Cerebellum (tissue), 4 donors: ENCODE measurements at places on chromosomes 16 and 17.
A peak's percentile ranks its signal among the peaks of the same experiment; 100 is the strongest.

GRCh38 chr17:49230636-49231562 is at the start of gene PHOSPHO1:
Gene PHOSPHO1, minus strand, starts transcription at chr17:49230787. Its CDS starts 4,096 bp downstream, at chr17:49226691.
- DNase-seq: peak; percentile 96

GRCh38 chr17:2151358-2152033 is 96.6 kb downstream of the HIC1 start:
- DNase-seq: no peak

DNA sequence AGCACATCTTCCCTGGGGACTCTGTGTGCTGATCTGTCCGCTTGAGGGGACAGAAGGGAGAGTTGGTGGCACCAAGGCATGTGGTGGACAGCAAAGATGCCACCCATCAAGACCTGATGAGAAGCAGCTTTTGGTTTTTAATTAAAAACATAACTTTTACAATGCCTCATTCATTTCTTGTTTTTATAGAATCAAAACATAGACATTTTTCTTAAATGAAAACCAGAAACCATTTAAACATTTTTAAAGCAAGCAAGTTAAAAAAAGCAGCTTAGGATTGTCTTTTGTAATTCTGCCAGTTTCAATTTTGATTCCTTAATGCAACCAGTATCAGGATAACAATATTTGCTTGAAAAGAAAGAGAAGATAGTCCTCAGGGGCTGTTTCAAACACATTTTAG is 123.7 kb upstream of the AXIN2 start:
- DNase-seq: no peak

- no peak for DNase-seq
Measured at GRCh38 chr17:68534695-68535088, 22.5 kb downstream of the PRKAR1A start.

GRCh38 chr17:47276868-47277267 is 23.2 kb downstream of the ITGB3 start:
- no peak for DNase-seq

DNA sequence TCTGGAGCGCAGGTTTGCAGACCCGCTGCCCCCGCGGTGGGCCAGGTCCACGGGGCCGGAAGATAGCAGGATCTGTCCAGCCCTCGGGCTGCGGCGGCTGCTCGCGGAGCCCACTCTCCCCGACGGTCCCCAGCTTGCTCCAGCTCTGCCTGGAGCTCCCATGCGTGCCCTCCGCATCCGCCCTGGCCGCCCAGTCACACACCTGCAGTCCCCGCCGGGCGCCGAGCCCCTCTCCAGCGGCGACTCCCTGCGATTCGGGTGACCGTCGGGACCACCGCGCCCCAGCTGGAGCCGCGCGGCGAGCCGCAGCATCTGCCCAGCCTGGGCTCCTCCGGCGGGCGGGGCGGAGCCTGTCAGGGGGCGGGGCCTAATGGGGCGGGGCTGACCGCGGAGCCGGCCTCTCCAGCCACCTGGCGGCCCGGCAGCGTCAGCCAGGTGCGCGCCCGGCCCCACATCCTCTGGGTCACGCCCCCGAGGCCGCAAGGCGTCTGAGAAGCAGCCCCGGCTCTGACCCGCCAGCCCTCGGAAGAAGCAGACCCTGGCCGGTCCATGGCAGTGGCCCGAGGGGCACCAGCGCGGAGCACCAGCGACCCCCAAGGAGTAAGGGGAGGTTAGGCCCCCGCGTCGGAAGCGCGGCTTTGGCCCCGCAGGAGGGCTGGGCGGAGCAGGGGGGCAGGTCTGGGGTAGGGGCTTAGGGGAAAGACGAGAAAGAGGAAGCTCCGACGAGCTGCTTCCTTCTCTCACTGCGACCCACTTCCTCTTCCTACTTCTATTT is at the start of gene PIK3R5:
PIK3R5 (minus strand) TSS at position 314 of the 775 bp plus-strand sequence. CDS start 54,213 bp downstream, outside the sequence.
- DNase-seq: no peak

DNA sequence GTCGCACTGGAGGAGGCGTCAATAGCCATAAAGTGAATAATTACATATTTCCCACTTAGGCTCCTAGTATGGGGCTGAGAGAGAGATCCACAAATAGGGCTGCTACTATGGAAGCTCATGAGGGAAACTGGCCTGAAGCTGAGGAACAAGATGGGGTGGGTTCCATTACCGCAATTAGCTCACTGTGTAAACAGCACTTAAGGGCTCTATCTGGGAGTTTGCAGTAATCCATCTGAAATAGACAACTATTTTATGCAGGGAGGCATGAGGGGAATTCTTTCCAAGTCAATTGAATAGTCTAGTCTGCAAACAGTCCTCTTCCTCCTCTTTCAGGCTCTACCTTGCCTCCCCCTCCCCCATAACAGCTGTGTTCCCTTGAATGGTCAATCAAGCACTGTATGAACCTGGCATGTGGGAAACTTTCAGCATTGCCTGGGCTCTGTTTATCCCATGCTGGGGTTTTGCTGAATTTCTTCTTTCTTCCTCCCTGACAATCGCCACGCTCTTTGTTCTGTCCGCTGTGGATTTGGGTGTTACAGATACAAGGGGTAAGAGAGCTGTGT is 56.1 kb upstream of the MAF start:
- DNase-seq: no peak

DNA sequence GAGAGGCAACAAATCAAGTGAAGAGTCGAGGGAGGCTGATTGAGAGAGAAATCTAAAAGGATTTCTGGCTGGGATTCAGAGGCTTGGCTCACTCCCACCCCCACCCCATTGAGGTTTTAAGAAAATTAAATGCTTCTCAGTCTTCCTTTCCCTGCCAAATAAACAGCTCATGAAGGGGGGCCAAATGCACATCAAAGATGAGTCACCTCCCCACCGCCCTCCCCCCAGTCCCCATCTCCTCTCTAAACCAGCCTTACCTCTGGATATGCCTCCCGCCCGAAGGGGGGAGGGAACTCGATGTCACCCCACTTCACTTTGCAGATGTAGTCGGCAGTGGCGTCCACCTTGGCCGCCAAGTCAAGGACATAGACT is 11.6 kb downstream of the ACLY start:
- DNase-seq: no peak

DNA sequence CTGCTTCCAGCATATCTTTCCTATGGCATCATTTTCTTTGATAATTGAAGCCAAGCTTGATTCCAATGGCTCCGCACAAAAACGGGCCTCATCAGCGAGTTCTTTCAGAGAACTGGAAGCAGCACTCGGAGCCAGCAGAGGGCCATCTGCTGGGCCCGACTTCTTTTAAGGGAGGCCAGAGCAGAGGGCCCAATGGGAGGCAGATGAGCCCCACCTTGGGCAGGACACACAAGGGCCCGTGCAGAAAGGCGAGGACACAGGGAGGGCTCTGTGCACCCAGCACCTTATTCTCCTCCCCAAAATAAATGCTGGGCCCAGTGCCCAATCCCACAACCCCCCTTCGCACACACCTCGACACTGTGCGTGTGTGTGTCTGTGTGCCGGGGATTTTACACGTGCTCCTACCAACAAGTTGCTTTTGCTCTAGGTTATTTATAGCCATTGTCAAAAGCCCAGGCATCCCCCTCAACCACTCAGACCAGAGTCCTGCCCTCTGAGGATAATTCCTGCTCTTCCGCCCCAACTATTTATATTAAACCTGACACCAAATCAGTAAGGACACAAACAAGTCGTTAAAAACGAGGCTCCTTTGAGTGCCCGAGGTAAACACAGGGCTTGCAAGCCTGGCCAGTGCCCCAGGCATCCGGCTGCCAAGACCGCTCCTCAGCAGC is 6.8 kb downstream of the AXIN2 start:
- peak; percentile 42 for DNase-seq

GRCh38 chr16:12500771-12501170 is 302.9 kb downstream of the CPPED1 start:
- no peak for DNase-seq

GRCh38 chr17:66775881-66776400 is 59.0 kb upstream of the CACNG5 start:
- DNase-seq: no peak

DNA sequence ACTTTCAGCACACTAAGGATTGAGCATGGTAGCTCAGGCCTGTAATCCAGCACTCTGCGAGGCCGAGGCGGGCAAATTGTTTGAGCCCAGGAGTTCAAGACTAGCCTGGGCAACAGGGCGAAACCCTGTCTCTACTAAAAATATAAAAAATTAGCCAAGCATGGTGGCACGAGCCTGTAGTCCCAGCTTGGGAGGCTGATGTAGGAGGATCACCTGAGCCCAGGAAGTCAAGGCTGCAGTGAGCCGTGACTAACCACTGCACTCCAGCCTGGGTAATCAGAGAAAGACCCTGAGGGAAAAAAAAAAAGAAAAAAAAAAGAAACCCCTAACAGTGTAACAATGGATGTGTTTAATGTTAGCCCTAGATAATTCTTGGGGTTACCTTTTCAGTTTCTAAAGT is 24.0 kb downstream of the PARN start:
- DNase-seq: no peak

- no peak for DNase-seq
Measured at GRCh38 chr17:35235917-35236316, 7.0 kb upstream of the SLFN5 start.

DNA sequence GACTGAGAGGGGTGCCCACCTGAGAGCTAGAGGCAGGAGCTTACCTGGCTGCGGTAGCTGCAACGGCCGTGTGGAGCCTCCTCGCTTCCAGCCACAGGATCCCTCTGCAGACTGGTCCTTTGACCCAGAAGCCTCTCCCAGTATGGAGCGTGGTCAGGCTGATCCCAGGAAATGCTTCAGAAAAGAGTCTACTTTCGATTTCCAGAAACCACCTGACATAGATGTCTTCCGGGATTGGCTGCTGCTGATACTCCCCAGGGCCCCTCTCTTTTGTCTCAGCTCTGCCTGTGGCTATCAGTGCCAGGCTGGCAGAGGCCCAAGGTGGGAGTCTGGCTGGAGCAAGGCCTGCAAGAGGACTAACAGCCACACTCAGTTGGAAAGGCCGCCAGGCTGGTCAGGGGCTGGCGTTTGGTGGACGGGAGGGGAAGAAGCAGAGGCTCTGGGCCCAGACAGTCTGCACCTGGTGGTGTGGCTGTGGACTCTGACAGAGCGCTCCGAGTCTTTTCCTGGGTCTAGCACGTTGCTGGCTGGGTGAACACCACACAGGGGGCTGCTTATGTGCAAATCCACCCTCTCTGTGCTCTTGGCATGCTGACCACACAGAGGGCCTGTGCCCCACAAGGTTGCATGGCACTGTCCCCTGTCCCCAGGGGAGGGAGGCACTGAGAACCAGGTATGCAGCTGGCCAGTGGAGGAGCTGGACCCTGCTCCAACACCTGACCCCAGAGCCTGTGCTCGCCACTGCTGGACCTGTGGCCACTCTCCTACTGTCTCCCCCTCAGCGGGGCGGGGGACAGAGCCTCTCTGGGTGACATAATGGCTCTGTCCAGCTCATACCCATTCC is at the start of gene LGALS3BP:
LGALS3BP (minus strand) TSS at position 144 of the 844 bp plus-strand sequence. CDS start 2,732 bp downstream, outside the sequence.
- peak; percentile 80 for DNase-seq

GRCh38 chr17:59423903-59424302 is 92.4 kb downstream of the YPEL2 start:
- no peak for DNase-seq

GRCh38 chr17:82105882-82106687 is 8.0 kb upstream of the FASN start:
- DNase-seq: no peak

- DNase-seq: no peak
Measured at GRCh38 chr17:4511199-4511932, 12.7 kb downstream of the SPNS2 start.

DNA sequence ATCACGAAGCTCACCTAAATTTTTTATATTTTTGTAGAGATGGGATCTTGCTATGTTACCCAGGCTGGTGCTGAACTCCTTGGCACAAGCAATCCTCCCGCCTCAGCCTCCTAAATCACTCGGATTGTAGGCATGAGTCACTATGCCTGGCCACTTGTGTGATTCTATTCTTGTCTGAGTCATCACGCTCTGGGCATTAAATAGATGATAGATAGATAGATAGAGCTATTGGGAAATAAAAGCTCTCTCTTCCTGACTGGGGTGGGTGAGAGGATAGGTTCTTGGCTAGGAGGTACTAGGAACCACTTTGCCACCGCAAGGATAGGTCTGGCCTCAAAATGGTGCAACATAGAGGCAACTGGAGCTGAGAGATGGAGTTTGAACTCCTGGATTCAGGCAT is 21.4 kb upstream of the CACNG3 start:
- no peak for DNase-seq

- DNase-seq: no peak
Measured at GRCh38 chr17:50613007-50613992, 21.4 kb upstream of the ABCC3 start.

- DNase-seq: no peak
Measured at GRCh38 chr17:37485938-37486570, 3.6 kb upstream of the DUSP14 start.

DNA sequence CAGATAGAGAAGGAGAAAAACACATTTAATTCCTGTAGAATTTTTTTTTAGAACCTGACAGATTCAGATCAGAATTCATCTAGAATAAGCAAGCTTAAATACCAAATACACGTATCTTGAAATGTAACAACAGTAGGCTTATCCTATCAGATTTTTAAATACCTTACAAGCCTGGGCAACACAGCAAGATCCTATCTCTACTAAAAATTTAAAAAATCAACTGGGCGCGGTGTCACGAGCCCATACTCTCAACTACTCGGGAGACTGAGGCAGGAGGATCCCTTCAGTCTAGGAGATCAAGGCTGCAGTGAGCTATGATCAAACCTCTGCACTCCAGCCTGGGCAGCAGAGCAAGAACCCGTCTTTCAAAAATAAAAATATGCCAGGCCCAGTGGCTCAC is 13.5 kb downstream of the ACOX1 start:
- DNase-seq: no peak

GRCh38 chr16:64225696-64226095 is 896.2 kb downstream of the CDH11 start:
- DNase-seq: no peak

DNA sequence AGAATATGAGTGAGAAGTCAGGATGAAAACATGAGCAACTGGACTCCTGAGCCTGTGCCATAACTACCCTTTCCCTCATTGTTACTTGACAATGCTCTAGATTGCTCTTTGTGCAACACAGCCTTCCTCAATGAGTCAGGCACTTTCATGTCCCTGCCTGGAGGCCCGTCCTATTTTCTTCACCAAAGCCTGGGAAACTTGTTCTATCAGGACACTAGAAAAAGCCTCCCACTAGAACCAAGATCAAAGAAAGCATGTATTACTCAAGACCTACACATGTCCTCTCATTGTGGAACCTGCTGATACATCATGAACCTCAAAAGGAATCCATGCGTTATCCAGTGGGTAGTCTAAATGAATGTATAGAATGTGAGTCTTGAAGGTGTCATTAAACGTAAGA is 624.5 kb downstream of the TOX3 start:
- DNase-seq: no peak

DNA sequence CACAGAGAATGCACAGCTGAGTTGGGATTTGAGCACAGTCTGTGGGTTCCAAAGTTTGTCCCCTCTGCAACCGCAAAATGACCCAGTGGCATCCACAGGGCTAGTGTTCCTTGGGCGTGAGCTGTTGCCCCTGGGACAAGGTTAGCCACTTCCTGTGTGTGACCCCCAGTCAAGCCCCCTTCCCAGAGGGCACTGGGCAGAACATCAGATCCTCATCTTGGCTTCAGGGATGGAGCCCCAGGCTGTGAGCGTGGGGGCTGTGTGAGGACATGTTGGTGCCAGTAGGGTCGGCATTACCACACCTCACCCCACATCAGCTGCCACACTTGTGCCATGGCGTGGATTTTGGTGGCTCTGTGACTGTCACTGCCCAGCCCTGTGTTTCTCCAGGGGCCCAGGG is 55.3 kb downstream of the USP22 start:
- DNase-seq: no peak

GRCh38 chr16:87541147-87541871 is 48.5 kb upstream of the ZCCHC14 start:
- peak; percentile 50 for DNase-seq
